ENCODE measurements at places on chromosomes 11 and 22.

GRCh38 chr11:76769645-76770586, 13.2 kb upstream of the TSKU start:
- no peak for DNase-seq

DNA sequence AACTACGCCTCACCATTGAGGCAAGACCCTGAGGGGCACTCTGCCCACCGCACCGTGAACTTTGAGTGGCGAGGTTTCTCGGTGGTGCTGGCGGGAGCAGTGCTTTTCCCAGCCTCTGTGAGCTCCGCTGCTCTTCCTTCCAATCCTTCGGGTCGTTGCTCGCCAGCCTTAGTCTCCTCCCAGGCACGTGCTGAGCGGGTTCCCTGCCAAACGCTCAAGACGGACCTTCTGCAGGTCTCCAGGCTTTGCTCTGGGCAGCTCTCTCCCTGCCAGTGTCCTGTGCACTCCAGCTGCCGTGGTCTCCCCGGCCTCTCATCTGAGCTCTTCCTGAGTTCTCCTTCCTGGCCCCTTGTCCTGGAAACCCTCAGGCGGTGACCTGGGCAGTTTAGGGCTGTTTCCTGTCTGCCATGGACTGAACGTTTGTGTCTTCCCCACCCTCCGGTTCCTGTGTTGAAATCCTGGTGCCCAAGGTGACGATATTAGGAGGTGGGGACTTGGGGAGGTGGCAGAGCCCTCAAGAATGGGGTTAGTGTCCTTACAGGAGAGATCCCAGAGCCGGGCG, 11.2 kb upstream of the MUC6 start:
- no peak for DNase-seq

GRCh38 chr22:27627444-27627833, 174.1 kb downstream of the MN1 start:
- no peak for DNase-seq

- peak; percentile 63 for DNase-seq
Observed at GRCh38 chr22:22884010-22884887, 3.4 kb upstream of the IGLL5 start.

GRCh38 chr11:79438631-79439409, 2.0 kb downstream of the TENM4 start:
- DNase-seq: no peak

- no peak for DNase-seq
Observed at GRCh38 chr22:28021998-28022660, 103.1 kb upstream of the PITPNB start.

- no peak for DNase-seq
Observed at GRCh38 chr11:42407341-42407740, 904.5 kb upstream of the API5 start.

GRCh38 chr11:31419669-31420068, 50.0 kb downstream of the DNAJC24 start:
- DNase-seq: no peak

DNA sequence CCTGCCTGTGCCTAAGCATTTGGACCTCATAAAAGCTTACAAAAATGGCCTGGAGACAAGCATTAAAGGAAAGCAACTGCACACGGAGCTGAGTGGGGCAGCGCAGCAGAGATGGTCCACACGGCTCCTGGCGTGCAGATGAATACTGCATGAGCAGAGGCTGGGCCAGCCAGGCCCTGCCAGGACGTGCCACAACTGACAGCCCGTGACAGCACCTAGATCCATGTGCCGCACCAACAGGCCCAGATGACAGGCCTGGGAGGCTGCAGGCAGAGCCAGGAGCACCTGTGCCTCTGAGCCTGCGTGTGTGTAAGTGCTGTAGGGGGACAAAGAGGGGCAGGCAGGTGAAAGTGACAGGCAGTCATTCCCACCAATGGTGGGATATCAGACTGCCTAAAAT, 33.4 kb downstream of the MICAL3 start:
- DNase-seq: no peak

- no peak for DNase-seq
Observed at GRCh38 chr11:76501526-76502202, 56.8 kb downstream of the EMSY start.

DNA sequence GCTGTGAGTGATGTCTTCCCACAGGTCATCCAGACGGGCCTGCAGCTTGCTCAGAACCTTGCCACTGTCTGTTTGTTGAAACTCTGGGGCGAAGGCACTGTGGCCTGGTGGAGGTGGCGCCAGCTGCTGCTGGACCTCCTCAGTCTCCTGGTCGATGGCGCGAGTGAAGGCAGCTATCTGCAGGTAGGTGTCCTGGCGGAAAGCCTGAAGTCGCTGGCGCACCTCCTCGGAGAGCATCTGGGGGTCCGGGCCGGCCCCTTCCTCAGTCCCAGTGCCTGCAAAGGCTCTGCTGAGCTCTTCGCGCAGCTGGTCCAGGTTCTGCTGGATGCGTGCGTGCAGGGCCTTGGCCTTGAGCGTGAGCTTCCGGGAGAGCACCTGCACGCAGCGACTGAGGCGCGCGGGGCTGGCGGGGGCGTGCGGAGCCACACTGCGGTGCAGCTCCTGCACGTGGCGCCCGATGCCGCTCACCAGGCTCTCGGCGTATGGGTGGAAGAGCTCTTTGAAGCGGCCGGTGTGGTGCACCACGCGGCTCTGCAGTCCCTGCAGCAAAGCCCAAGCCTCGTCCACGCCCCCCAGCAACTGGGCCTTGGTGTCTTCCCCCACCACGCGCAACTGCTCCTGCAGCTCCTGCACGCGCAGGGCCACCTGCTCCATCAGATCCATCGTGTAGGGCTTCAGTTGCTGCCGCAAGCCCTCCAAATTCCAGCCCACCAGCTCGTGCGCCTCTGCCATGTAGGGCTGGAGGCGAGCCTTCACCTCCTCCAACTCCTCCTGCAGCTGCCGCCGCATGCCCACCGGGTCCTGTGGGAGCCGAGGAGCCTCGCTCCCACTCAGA, 1.3 kb downstream of the APOA5 start:
- DNase-seq: no peak
